ENCODE measurements at places on chromosomes 6 and 20. TPM values are rescaled to one million over a fixed set of nuclear protein-coding genes. Genes with fewer than 3 reads are reported as not detected.

DNA sequence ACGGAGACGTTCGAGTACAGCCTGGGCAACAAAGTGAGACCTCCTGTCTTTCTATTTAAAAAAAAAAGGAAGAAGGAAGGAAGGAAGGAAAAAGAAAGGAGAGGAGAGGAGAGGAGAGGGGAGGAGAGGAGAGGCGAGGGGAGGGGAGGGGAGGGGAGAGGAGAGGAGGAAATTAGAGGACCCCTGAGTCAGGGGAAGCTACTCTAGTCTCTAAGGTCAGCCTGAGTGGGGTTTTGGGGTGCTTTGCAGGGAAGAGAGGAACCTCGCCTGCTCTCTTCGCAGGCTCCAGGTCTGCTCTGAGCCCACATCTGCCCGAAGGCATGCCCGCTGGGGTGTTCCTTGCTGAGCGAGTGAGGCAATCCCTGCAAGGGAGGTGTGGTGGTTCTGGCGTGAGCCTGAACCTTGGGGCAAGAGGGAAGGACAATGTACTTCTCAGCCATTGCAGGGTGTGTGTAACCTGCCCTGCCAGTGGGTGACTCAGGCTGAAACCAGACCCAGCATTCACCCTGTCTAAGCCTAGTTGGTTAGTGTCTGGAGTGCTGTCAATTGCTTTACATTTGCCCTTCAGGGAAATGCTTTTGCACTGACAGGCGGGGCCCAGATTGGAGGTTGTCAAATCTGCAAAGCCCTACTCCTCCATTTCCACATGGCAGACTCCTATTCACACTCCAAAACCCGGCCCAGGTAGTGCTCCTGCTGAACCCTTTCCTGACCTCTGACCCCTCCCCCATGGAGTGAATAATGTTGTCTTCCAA, 15.3 kb upstream of the MMP9 start:
- peak overlapping the region; percentile 45 for H3K27ac ChIP-seq
- no peaks in the 10 kb centered on the region for H3K36me3 ChIP-seq
- H3K4me3 ChIP-seq = no peak overlapping the region
- DNase-seq = peak; percentile 88
- H3K27me3 ChIP-seq = peaks cover 9% of the 10 kb centered on the region
- H3K4me1 ChIP-seq = peaks cover 61% of the 10 kb centered on the region

- no peaks in the 10 kb centered on the region for H3K4me1 ChIP-seq
- no peak overlapping the region for H3K27ac ChIP-seq
- no peaks in the 10 kb centered on the region for H3K27me3 ChIP-seq
- H3K4me3 ChIP-seq = no peak overlapping the region
- DNase-seq = no peak
- H3K36me3 ChIP-seq = no peaks in the 10 kb centered on the region
These were observed 261.3 kb downstream of the ESR1 start for GRCh38 chr6:152068622-152069261.

Gene CRISP2
- not detected for polyA plus RNA-seq

Gene LRRC73
- not detected for polyA plus RNA-seq

DNA sequence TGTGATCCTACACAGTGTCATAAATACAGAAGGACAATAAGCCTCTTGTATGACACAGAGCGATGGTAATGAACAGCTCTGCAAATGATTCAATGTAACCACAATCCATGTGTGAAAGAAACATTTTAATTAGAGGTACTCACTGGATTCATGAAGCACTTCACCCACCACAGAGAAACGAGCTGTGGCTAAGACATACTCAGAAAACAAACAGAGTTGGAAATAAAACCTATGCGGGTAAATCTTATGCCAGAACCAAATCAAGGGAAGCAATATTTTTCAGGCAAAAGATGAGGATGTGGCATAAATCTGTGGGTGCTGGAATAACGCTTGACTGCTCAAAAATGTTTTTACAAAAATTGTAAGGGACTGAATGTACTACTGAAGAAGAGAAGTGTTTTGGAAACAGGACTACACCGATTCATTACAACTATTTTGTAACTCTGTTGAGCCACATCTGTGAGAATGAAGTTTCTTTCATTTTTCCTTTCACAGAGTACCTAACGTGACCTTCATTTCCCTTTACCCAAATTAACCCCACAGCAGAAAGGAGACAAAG, 112.1 kb downstream of the WDR27 start:
- no peak for DNase-seq
- no peak overlapping the region for H3K27ac ChIP-seq
- H3K4me1 ChIP-seq = no peaks in the 10 kb centered on the region
- no peak overlapping the region for H3K4me3 ChIP-seq

- H3K4me1 ChIP-seq = peaks cover 40% of the 10 kb centered on the region
- H3K27ac ChIP-seq = peak overlapping the region; percentile 92
- H3K27me3 ChIP-seq = no peaks in the 10 kb centered on the region
- DNase-seq = no peak
- H3K4me3 ChIP-seq = peak overlapping the region; percentile 78
These were observed 48.0 kb downstream of the OR2B2 start for GRCh38 chr6:27863962-27864905.

Gene ASCC3
- 2.6 TPM for polyA plus RNA-seq

Data from CD14-positive monocyte (primary cell).